Lower leg skin (tissue), 4 donors: ENCODE measurements at places on chromosomes 3 and 15.

DNA sequence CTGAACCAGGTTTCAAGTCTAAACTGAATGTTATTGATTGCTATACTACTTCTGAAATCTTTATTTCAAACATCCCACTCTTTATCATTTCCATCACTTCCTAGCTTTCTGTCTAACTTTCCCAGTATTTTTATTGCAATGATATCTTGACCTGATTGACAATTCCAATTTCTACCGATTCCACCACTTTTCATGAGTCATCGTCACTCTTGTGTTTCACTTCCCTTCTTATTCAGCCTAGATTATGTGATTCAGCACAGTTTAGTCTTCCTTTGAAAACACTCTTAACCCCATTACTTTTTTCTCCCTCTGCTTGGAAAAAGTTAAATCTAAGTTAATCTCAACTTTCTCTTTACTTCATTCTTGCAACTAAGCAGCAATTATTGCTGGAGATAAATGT is 62.6 kb downstream of the SLC7A14 start:
- no peak for DNase-seq

DNA sequence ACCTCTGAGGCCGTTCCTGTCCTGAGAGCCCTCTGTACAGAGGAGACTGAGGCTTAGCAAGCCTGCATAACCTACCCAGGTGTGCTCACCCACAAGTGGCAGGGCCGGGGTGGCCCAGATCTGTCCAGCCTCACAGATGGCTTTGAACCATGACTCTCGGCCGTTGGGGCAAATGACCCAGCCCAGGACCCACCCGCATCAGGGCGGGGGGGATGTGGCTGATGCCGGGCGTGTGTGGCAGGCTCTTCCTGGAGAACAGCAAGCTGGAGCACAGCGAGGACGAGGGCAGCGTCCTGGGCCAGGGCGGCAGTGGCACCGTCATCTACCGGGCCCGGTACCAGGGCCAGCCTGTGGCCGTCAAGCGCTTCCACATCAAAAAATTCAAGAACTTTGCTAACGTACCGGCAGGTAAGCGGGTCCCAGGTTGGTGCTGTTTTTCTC is 133.5 kb downstream of the LRRK1 start:
- DNase-seq: peak; percentile 78

GRCh38 chr3:12734960-12735359 is 24.1 kb downstream of the TMEM40 start:
- no peak for DNase-seq

GRCh38 chr3:157058392-157059071 is 101.4 kb downstream of the CCNL1 start:
- no peak for DNase-seq

DNA sequence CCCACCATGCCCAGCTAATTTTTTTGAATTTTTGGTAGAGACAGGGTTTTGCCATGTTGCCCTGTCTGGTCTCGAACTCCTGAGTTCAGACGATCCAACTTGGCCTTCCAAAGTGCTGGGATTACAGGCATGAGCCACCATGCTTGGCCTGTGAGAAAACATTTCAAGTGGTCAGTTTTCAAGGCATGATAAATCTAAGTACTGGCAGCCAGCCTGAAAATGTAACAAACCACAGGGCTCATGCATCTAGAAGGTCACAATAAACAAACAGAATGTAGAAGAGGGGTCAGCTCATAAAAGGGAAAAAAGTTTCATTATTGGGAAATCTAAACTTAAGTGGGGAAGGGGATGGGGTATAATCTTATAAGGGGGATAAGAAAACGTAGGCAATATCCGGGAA is 39.9 kb downstream of the PPCDC start:
- no peak for DNase-seq

GRCh38 chr15:79673416-79674123 is 223.2 kb downstream of the MTHFS start:
- DNase-seq: no peak

- no peak for DNase-seq
Measured at GRCh38 chr3:141808586-141808985, 45.4 kb downstream of the GRK7 start.

DNA sequence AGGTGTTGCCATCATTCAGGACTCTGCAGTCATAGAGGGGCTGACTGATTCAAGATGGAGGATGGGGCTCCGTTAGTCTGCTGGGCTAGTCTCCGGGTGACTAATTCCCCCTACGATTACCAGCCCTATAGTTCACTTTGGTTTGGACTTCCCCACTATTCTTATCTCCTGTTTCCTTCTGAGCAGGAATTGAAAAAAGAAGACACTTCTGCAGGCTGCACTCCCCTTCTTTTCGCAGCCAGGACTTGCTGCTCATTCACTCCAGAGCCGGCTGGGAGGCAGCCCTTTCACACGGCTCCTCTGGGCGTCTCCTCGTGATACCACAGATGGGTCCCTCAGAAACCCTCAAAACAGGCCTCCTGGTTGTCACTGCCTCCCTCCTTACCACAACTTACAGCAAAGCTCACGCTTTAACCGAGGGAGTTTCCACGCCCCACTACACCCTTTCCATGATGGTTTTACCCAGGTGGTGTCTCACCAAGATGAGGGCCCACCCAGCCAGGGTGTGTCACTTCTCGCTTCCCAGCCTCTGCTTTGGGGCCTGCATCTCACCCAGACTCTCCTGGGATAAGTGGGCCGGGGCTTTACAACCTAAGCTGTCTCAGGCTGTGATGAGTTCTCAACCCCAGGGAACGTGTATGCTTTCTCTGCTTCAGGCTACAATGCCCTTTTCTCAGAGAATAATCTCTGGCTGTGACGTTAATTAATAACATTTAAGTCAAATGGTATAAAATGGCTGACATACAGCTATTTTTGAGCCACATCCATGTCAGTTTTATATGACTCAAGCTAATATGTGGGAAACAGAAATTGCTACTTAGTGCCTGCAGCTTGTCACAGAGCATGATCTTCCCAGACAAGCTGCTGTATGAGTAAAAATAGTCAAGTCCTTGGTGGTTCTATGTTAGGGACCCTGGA is 11.9 kb downstream of the CX3CR1 start:
- no peak for DNase-seq

- DNase-seq: no peak
Measured at GRCh38 chr3:53490459-53490968, 3.9 kb upstream of the CACNA1D start.

- DNase-seq: peak; percentile 49
Measured at GRCh38 chr15:79257454-79257853, 25.1 kb upstream of the ANKRD34C start.

DNA sequence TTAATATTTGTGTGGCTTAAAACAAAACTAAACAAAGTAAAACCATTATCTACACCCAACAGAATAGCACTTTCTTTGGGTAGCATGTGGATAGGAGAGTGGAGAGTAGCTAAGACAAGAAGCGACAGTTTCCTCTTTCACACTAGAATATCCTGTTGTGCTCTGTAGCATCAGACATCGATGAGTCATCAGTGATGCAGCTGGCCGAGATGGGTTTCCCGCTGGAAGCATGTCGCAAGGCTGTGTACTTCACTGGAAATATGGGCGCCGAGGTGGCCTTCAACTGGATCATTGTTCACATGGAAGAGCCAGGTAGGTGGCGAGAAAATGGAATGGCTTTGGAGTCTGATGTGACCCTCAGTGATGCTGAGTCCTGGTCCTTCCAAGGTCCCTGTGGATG is 108.1 kb downstream of the USP13 start:
- DNase-seq: no peak

DNA sequence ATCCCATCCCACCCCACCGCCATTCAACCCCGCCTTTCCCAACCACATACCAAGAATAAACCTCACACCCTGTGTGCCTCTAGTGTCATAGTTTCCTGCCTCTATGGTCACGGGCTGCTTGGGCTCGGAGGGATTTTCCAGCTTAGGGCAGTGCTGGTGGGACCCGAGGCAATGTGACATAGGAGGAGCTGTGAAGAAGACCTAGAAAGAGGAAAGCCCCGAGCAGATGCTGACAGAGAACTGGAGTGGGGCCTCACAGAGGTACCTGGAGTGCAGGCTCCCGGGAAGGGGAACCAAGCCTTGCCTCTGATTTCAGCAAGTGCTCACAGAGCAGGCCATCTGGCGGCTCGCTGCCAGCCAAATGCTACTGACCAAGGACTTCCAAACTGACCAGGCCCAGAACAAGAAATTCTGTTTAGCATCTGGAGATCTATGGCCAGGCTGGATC is 27.5 kb downstream of the BHLHE40 start:
- peak; percentile 85 for DNase-seq

GRCh38 chr3:4996223-4996765 is 17.1 kb downstream of the BHLHE40 start:
- no peak for DNase-seq

- DNase-seq: no peak
Measured at GRCh38 chr3:168531116-168531515, 435.4 kb upstream of the GOLIM4 start.

GRCh38 chr3:143339451-143339850 is 219.9 kb downstream of the CHST2 start:
- no peak for DNase-seq

GRCh38 chr3:31235062-31235700 is 297.5 kb upstream of the STT3B start:
- DNase-seq: no peak

DNA sequence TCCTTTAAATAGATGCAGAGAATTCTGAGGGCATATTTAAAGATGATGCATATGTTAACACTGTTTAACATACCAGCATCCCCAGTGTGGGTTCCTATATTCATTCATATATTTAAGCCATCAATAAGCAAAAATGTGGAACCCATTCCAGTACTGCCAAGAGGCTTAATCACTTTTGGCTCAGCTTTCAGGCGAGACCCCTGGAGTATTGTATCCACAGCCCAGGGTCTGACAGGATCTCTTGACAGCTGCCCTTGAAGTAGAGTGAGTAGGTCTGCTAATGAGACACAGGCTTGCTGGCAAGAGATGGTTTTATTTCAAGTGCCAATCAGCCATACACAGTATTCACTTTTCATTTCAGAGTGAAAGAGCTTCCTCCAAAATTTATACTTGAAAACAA is 367.3 kb downstream of the OCA2 start:
- DNase-seq: no peak

DNA sequence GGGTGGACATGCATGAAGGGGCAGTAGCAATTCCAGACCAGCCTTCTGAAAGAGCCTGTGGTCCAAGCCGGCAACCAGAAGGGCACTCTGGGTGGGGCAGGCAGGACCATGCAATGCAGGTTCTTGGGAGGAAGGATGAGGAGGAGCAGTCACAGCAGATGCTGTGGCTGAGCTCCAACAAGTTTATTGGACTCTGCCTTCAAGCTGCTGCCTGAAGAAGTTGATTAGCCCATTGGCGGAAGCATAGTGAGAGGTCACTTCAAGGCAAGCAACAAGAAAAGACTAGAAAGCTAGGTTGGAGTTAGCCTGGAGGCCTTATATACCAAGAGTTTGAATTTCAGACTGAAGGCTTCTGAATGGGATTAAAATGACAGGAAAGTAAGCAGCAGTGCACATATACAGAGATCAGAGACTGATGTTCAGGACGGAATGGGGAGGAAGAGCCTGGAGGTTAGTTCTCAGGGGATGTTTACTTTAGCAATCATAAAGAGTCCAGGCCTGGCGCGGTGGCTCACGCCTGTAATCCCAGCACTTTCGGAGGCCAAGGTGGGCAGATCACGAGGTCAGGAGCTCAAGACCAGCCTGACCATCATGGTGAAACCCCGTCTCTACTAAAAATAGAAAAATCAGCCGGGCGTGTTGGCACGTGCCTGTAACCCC is 39.9 kb downstream of the SFMBT1 start:
- no peak for DNase-seq

- DNase-seq: peak; percentile 77
Measured at GRCh38 chr3:138460536-138461205, 26.3 kb downstream of the ESYT3 start.

GRCh38 chr3:174891524-174892203 is 32.5 kb downstream of the NAALADL2 start:
- no peak for DNase-seq

DNA sequence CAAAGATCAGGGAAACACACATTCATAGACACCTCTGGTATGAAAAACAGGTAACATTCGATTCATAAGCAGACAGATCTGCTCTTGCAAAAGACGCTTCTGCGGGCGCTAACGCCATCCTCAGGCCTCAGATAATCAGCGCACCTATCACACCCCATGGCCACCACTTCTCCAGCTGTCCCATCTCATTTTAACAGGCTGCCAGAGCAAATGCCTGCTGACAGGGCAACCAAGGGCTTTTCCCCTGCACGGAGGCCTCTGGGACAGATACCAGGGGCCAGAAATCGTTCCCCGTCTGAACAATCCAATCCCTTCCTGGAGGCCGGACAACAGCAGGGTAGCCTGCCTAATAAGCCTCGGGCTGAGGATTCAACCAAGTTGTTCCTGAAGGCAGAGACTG is 15.2 kb downstream of the ABCC5 start:
- DNase-seq: no peak

GRCh38 chr3:111012388-111013248 is 59.0 kb upstream of the NECTIN3 start:
- no peak for DNase-seq

DNA sequence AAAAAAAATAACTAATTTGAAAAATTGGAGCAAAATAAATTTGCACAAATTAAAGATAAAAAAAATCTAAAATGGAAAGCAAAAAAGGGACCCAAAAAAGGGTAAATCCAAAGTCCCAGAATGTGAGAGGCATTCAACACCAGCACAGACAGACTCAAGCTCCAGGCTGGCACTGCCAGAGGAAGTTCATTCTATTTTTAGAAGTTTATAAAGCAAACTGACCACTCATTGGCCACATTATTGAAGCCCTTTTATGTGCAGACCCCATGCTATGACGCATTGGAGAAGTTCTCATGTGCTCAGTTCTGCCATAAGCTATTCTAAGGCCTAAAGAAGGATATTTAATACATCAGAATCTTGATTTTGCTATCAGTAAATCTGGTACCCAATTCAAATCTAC is 17.6 kb upstream of the BOC start:
- no peak for DNase-seq

DNA sequence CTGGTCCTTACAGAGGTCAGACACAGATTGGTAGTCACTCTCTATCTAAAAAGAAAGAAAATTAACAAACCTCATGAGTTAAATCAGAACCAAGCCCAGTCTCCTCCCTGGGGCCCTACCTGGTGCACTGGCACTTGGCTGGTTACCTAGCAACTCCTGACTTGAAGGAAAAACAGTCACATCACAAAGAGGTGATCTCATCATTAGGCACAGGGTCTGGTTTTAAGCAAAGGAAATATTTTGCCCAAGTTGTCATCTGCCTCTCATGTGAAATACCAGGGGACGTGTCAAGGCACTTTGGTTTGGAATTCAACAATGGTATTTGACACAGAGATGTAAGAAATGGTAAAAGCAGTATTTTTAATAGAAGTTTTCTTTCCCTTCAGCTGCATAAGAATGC is 47.7 kb upstream of the FMN1 start:
- no peak for DNase-seq

DNA sequence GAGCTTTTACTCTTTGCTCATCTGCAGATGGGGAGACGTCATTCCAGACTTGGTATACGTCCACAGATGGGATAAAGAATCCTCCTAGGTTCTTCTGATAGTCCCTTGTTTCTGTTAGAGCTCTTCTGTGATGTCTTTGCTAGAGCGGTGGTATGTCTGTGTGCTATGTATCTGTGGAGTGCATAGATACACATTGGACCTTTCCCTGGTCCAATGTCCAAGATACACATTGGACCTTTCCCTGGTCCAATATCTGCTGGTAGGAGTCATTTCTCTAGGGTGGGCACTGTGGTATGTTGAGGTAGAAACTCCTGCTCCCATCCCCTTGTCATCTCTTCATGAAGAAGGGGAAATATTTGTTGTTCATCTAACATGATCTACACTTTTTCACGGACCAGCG is 47.5 kb upstream of the LPP start:
- no peak for DNase-seq

GRCh38 chr3:25457671-25458419 is 29.8 kb downstream of the RARB start:
- no peak for DNase-seq
